Stomach (tissue), 19 donors: ENCODE measurements at places on chromosomes 1 and 21. TPM values are rescaled to one million over a fixed set of nuclear protein-coding genes. Genes with fewer than 3 reads are reported as not detected.

Gene SDHB
- 130 TPM for total RNA-seq

DNA sequence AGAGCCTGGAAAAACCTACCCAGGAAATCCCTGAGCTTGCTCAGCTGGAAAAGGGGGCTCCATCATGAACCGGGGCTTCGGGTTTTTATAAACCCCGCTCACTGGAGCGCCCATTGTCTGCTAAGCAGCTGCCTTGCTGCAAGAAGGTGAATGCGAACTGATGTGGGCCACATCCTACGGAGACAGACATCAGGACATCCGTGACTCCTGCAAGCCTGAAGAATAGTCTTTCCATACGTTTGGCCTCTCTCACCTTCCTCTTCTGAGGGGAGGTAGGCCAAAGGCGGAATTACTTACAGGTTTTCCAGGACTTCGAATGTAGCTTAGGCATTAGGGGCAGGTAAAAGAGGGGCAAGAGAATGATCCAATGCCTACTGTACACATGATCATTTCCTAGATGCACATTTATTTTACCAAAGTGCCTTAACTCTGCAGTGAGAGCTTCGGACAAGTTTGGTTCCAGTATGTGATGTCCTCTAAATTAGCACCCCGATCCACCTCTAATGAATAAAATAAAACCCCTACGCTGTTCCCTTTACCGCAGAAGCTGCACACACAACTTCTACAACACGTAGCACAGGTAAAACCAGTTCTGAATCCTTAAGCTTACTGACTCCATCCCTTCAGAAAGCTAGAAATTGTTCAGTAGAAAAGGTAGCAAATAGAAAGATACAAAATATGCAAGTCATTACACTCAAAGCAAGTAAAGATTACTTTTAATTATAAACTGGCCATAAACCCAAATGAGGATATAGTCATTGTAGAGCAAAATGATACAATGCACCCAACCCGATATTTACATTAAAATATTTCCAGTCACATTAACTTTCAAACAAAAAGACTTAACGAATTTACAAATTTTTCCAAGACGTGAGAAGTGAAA lies 866 bp upstream of the SORT1 start:
- H3K4me3 ChIP-seq = peak overlapping the region; percentile 65
- H3K4me1 ChIP-seq = peaks cover 48% of the 10 kb centered on the region
- H3K27me3 ChIP-seq = no peaks in the 10 kb centered on the region
- H3K36me3 ChIP-seq = peaks cover 16% of the 10 kb centered on the region

- H3K27me3 ChIP-seq = no peaks in the 10 kb centered on the region
- no peaks in the 10 kb centered on the region for H3K36me3 ChIP-seq
- no peak overlapping the region for H3K27ac ChIP-seq
These were observed 9.1 kb upstream of the THEM5 start for GRCh38 chr1:151862604-151863003.

Gene S1PR1
- total RNA-seq = 5.8 TPM

Gene FCRLA
- not detected for total RNA-seq

- H3K27ac ChIP-seq = peak overlapping the region; percentile 98
- no peaks in the 10 kb centered on the region for H3K27me3 ChIP-seq
- no peak for DNase-seq
- H3K4me1 ChIP-seq = peaks cover 32% of the 10 kb centered on the region
These were observed 844 bp upstream of the MEAF6 start for GRCh38 chr1:37515185-37516034.

- no peak for DNase-seq
- H3K36me3 ChIP-seq = no peaks in the 10 kb centered on the region
- no peak overlapping the region for H3K4me3 ChIP-seq
- no peaks in the 10 kb centered on the region for H3K27me3 ChIP-seq
- no peak overlapping the region for H3K27ac ChIP-seq
- H3K4me1 ChIP-seq = no peaks in the 10 kb centered on the region
These were observed 220.7 kb downstream of the PDE4B start for GRCh38 chr1:66013371-66013770.

- no peak overlapping the region for H3K4me3 ChIP-seq
- no peak for DNase-seq
- H3K27me3 ChIP-seq = no peaks in the 10 kb centered on the region
- H3K36me3 ChIP-seq = peaks cover 64% of the 10 kb centered on the region
- no peaks in the 10 kb centered on the region for H3K4me1 ChIP-seq
These were observed 105.4 kb downstream of the CD247 start for GRCh38 chr1:167412920-167413319.

Gene TTC22
- 30.4 TPM for total RNA-seq

DNA sequence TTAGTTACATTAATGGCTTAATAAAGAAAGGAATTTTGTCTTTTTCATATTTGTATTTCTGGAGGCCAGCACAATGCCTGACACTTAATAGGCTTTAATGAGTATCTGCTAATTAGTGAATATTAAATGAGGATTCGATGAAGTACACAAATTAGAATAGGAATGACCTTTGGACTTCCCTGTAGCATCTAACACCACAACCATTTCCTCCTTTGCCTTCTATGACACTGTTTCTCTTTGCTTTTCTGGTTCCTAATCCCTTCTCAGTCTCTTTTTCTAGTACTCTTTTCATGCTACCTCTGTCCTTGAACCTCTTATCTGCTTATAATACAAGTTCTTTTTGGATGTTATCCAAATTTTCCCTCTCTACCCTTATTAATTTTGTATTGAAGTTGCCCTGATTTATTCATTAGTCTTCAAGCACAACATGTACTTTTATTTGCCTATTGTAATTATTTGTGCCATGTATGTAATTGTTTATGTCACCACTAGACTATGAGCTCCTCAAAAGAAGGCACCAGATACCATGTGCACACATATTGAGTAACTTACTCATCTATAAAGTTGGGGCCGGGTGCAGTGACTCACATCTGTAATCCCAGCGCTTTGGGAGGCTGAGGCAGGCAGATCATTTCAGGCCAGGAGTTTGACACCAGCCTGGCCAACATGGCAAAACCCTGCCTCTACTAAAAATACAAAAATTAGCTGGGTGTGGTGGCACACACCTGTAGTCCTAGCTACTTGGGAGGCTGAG lies 23.8 kb downstream of the RPS27 start:
- no peak overlapping the region for H3K4me3 ChIP-seq
- no peak for DNase-seq
- no peaks in the 10 kb centered on the region for H3K36me3 ChIP-seq
- no peaks in the 10 kb centered on the region for H3K27me3 ChIP-seq

- no peak overlapping the region for H3K4me3 ChIP-seq
- H3K4me1 ChIP-seq = peaks cover 4% of the 10 kb centered on the region
These were observed 29.9 kb downstream of the MAP10 start for GRCh38 chr1:232835166-232835565.

DNA sequence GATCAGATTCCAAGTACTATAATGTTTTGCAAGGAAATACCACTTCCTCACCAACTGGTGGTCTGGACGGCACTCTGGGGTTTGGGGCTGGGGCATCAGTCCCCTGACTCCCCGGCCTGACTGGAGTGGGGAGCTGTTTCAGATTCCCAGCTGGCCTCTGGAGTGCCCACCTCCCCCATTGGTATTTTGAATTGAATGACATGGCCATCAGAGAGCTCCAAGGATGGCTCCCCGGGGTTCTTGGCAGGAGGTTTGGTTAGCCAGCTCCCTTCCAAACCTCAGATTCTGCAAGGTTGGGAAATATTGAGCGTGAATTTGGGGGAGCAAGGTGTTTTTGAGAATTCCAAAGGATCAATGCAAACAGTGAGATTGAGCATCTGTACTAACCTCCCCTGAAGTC lies 2.2 kb upstream of the INAVA start:
- H3K4me1 ChIP-seq = peaks cover 19% of the 10 kb centered on the region
- peak overlapping the region; percentile 82 for H3K27ac ChIP-seq
- no peaks in the 10 kb centered on the region for H3K36me3 ChIP-seq
- H3K27me3 ChIP-seq = peaks cover 40% of the 10 kb centered on the region
- no peak overlapping the region for H3K4me3 ChIP-seq

Gene TEX35
- total RNA-seq = not detected

Gene IL12RB2
- total RNA-seq = not detected

- H3K27me3 ChIP-seq = no peaks in the 10 kb centered on the region
- H3K27ac ChIP-seq = no peak overlapping the region
- no peak overlapping the region for H3K4me3 ChIP-seq
- no peaks in the 10 kb centered on the region for H3K36me3 ChIP-seq
These were observed 23.7 kb downstream of the CAMK1G start for GRCh38 chr1:209607102-209607794.

DNA sequence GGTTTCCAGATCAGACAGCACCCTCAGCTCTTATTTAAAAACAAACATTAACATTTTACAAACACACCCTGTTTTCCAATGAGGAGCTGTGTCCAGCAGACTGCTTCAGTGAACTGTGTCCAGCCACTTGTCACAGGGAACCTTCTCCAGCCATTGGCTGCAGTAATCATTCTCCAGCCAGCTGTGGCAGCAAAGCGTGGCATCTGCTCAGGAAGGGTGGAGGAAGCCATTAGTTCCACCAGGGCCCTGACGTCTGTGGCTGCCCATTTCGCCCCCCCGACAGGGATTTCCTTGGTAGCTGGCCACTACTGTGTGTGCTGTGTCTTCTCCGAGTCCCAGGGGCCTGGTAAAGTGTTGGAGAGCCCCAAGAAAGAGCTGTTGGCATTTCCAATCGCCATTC lies 62.9 kb upstream of the SELENON start:
- peak overlapping the region; percentile 46 for H3K27ac ChIP-seq
- H3K4me3 ChIP-seq = no peak overlapping the region
- no peaks in the 10 kb centered on the region for H3K36me3 ChIP-seq
- no peaks in the 10 kb centered on the region for H3K27me3 ChIP-seq

Gene COL24A1
- total RNA-seq = not detected

DNA sequence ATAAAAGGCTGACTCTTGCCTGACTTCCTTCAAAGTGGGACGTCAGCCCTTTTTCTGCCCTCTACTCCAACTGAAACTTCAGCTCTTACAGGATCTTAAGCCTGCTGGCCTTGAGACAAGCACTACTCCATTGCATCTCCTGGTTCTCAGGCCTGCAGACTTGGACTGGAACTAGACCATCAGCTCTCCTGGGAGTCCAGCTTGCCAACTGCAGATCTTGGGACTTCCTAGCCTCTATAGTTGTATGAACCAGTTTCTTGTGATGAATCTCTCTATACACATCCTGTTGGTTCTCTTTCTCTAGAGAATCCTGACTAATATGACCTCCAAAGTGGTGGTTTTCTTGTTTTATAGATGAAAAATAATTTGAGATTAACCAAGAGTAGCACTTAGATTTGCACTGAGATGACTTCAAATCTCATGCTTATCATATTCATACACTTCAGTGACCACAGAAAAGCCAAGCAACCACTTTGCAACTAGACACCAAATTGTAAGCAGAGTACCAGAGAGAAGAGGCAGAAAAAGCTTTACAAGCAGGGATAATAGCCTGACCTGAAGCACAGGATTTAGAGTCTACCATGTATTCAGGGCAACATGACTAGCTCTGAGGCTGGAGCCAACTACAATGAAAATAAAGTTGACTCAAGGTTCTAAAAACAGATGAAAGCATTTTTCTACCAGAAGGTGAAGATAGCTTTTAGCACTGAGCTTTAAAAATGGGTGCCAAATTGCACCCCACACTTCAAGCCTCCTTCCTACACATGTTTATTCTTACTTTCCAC lies 661.3 kb upstream of the USP24 start:
- DNase-seq = no peak
- no peaks in the 10 kb centered on the region for H3K4me1 ChIP-seq
- H3K27ac ChIP-seq = no peak overlapping the region
- H3K27me3 ChIP-seq = no peaks in the 10 kb centered on the region

Gene URB1
- total RNA-seq = 15.4 TPM

- peaks cover 18% of the 10 kb centered on the region for H3K4me1 ChIP-seq
- no peaks in the 10 kb centered on the region for H3K36me3 ChIP-seq
- H3K27ac ChIP-seq = no peak overlapping the region
These were observed 18.6 kb downstream of the NAV1 start for GRCh38 chr1:201557572-201557958.

DNA sequence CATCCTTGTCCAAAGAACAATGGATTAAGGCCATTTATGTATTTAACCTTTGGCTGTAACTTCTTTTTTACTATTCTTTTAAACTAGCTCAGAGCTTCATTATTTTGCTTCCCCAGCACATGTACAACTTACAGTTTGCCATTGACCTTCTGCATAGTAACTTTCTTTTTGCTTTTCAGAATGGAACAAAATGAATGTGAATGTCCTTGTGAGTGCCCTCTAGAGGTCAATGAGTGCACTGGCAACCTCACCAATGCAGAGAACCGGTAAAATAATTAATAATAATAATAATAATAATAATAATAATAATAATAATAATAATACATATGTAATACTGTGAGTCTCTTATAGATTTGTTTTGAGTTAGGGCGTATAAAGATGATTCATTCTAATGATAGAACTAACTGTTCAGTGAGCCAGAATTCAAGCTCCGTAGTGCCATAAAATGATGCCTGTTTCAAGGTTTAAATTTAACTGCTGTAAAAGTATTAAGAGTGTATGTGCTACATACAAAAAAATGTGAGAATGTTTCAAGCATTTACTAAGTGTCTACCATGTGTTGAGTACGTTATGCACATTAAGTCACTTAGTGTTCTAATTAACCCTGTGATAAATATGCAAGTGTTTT lies 69.0 kb upstream of the RAVER2 start:
- H3K4me1 ChIP-seq = no peaks in the 10 kb centered on the region
- H3K27me3 ChIP-seq = no peaks in the 10 kb centered on the region
- peaks cover 77% of the 10 kb centered on the region for H3K36me3 ChIP-seq
- no peak overlapping the region for H3K27ac ChIP-seq

Gene ACTA1
- 0.37 TPM for total RNA-seq

Gene PLA2G2F
- total RNA-seq = 6.4 TPM

GRCh38 chr1:151693057-151693651 lies 23.4 kb downstream of the CELF3 start:
- H3K4me1 ChIP-seq = no peaks in the 10 kb centered on the region
- H3K27me3 ChIP-seq = no peaks in the 10 kb centered on the region
- no peak for DNase-seq
- H3K4me3 ChIP-seq = no peak overlapping the region
- H3K36me3 ChIP-seq = peaks cover 59% of the 10 kb centered on the region

Gene CTBS
- total RNA-seq = 19.5 TPM

Gene PTPN7
- not detected for total RNA-seq

DNA sequence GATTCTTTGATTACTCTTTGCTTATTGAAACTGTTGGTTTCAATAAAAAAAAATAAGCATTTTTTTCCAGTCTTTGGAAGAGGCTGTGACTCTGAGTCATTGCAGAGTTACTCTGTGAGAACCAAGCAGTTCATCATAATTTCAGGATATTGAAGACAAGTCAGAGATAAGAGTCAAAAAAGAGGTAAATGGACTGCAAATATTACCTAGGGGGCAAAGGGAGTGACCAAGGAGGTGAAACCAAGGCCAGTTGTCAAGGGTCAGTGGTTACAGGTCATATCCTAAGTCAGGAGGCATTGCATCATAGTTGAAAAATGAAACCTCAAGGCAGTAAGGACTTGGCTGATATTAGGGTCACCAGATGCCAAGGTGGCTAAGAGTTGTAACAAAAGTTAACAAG lies 597.1 kb upstream of the USP24 start:
- no peak overlapping the region for H3K4me3 ChIP-seq
- no peaks in the 10 kb centered on the region for H3K27me3 ChIP-seq
- DNase-seq = no peak
- no peaks in the 10 kb centered on the region for H3K36me3 ChIP-seq
- no peak overlapping the region for H3K27ac ChIP-seq
- H3K4me1 ChIP-seq = no peaks in the 10 kb centered on the region
